ENCODE measurements at places on chromosomes 4 and X. TPM values are rescaled to one million over a fixed set of nuclear protein-coding genes. Genes with fewer than 3 reads are reported as not detected.

TLL1 gene
- not detected for total RNA-seq

SPACA5B gene
- not detected for total RNA-seq

NAT8L gene
- not detected for total RNA-seq

BEX1 gene
- total RNA-seq: not detected

LUZP4 gene
- total RNA-seq: not detected

ADH7 gene
- not detected for total RNA-seq

TMPRSS11D gene
- not detected for total RNA-seq

FGF13 gene
- total RNA-seq: not detected

FHDC1 gene
- 0.10 TPM for total RNA-seq

SYTL5 gene
- not detected for total RNA-seq

NMU gene
- total RNA-seq: not detected

REST gene
- 66.3 TPM for total RNA-seq

DNA sequence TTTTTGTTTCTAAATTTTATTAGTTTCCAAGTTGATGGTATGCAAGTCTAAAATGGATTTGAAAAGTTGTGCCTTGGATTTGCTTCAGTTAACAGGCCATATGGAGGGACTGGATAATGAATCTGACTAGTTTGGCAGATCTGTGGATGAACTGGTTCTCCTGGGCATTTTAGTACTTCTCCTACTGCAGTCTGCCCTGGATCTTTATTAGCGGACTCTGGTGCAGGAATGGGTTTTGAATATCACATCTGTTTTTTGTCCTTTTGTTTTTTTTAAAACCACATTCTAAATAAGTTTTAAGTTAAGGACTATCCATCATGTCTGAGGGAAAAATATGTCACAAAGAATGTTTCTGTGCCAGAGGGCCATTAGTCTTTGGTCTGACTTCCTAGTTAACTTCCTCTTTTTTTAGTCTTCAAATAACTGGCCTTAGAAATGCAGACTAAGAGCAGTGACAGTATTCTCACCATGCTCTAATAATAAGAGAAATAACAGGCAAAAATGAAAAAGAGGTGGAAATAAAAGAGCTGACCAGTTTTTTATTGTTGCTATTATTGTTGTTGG lies 13.9 kb upstream of the DCK start:
- H3K4me1 ChIP-seq: peaks cover 2% of the 10 kb centered on the region
- no peak overlapping the region for H3K27ac ChIP-seq
- no peaks in the 10 kb centered on the region for H3K27me3 ChIP-seq
- no peak for DNase-seq
- peaks cover 4% of the 10 kb centered on the region for H3K36me3 ChIP-seq

DNA sequence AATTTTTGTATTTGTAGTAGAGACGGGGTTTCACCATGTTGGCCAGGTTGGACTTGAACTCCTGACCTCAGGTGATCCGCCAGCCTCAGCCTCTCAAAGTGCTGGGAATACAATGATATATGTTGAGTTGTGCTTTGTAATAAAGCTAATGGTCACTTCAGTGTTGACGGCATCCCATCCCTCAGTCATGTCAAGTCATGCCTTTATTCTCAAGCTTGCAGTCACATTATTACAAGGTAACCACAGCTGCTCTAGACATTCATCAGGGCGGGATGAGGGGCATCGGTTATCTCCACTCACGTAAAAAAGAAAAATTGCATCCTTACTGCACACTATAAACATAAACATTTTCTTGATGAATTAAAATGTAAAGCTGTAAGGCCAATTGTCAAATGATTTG lies 12.8 kb upstream of the FAT1 start:
- no peaks in the 10 kb centered on the region for H3K27me3 ChIP-seq
- H3K4me3 ChIP-seq: no peak overlapping the region
- no peaks in the 10 kb centered on the region for H3K36me3 ChIP-seq
- H3K27ac ChIP-seq: no peak overlapping the region
- no peak for DNase-seq
- no peaks in the 10 kb centered on the region for H3K4me1 ChIP-seq

DNA sequence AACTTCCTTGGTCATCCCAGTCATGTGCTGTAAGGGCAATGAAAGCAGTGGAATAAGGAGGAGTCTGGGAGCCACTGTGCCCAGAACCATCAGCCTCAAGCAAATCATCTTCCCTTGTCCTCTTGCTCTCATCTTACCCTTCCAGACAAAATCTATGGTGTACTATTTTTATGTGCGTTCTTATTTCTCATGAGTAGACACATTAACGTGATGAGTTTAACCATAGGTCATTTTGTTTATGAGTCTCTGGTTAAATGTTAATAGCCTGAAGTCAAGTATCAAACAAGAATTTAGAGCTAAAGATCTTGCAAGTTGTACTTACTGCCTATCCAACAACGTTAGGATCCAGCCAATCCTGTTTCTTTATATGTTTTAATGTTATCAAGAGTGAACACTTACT lies 495.3 kb downstream of the SPRY1 start:
- H3K27ac ChIP-seq: no peak overlapping the region
- no peak overlapping the region for H3K4me3 ChIP-seq
- no peaks in the 10 kb centered on the region for H3K27me3 ChIP-seq

GRCh38 chrX:24292353-24292752 lies 21.5 kb downstream of the SUPT20HL2 start:
- no peaks in the 10 kb centered on the region for H3K4me1 ChIP-seq
- no peaks in the 10 kb centered on the region for H3K36me3 ChIP-seq
- H3K27ac ChIP-seq: no peak overlapping the region
- no peak overlapping the region for H3K4me3 ChIP-seq
- H3K27me3 ChIP-seq: no peaks in the 10 kb centered on the region
- no peak for DNase-seq

GRCh38 chr4:66429276-66429675 lies 759.0 kb upstream of the EPHA5 start:
- no peaks in the 10 kb centered on the region for H3K4me1 ChIP-seq
- DNase-seq: no peak
- H3K36me3 ChIP-seq: no peaks in the 10 kb centered on the region
- H3K4me3 ChIP-seq: no peak overlapping the region

- peaks cover 6% of the 10 kb centered on the region for H3K4me1 ChIP-seq
- H3K27me3 ChIP-seq: peaks cover 16% of the 10 kb centered on the region
- no peak overlapping the region for H3K27ac ChIP-seq
- H3K36me3 ChIP-seq: peaks cover 2% of the 10 kb centered on the region
- no peak for DNase-seq
These were observed 136.5 kb downstream of the CEP135 start for GRCh38 chr4:56085275-56085674.

GRCh38 chr4:26320538-26321372 lies at the start of gene RBPJ:
RBPJ (plus strand) TSS chr4:26321014; CDS start chr4:26321029, 15 bp downstream.
- peak within 1 kb of the TSS; percentile 95 for H3K27ac ChIP-seq
- H3K4me3 ChIP-seq: peak within 1 kb of the TSS; percentile 98
- H3K36me3 ChIP-seq: peaks cover 4% of the 10 kb centered on the region
- H3K27me3 ChIP-seq: no peaks in the 10 kb centered on the region
- peaks cover 45% of the 10 kb centered on the region for H3K4me1 ChIP-seq

DNA sequence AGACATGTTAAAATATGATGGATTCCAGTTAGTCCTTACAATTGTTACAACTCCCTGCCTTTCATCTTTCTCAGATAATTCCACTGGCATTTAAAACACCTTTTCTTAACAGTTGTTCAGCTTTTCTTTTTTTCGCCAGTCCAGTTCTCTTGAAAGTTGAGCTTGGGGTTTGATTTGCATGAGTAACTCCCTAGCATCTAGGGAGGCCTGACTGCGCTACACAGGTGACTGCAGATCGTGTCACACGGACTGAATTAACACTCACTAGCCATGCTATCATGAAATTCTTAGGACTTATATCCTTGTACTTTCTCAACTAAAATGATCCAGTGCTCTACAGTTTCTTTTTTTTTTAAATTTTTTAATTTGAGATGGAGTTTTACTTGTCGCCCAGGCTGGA lies 69.8 kb downstream of the ARHGAP24 start:
- H3K4me3 ChIP-seq: no peak overlapping the region
- DNase-seq: no peak
- no peaks in the 10 kb centered on the region for H3K27me3 ChIP-seq

GRCh38 chr4:108480881-108481280 lies 139.5 kb upstream of the RPL34 start:
- peaks cover 21% of the 10 kb centered on the region for H3K4me1 ChIP-seq
- no peaks in the 10 kb centered on the region for H3K27me3 ChIP-seq
- H3K27ac ChIP-seq: no peak overlapping the region
- no peaks in the 10 kb centered on the region for H3K36me3 ChIP-seq
- no peak overlapping the region for H3K4me3 ChIP-seq

- H3K4me1 ChIP-seq: peaks cover under 1% of the 10 kb centered on the region
- H3K27ac ChIP-seq: no peak overlapping the region
These were observed 61.5 kb upstream of the MMAA start for GRCh38 chr4:145557720-145558119.

- no peak overlapping the region for H3K4me3 ChIP-seq
- no peaks in the 10 kb centered on the region for H3K4me1 ChIP-seq
- no peaks in the 10 kb centered on the region for H3K36me3 ChIP-seq
- H3K27me3 ChIP-seq: peaks cover 12% of the 10 kb centered on the region
These were observed 81.0 kb upstream of the SMARCAD1 start for GRCh38 chr4:94126669-94127068.

DNA sequence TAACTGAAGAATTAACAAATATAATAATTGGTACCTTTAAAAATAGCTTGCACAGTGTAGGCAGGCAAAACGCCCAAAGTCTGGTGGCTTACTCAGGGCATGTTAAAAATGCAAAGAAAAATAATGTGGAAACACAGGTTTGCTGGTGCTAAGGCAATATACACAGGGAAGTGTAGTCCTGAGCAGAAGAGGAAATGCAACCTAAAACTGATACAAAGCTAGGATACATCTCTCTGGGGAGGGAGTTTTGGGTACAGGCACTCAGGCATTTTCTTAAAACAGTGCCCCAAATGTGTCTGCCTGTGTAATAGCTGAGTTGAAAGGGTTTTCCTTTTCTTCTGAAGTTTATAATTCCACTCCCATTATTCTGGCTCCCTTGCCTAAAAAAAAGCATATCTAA lies 47.4 kb downstream of the TMPRSS11E start:
- H3K27me3 ChIP-seq: peaks cover 9% of the 10 kb centered on the region

GRCh38 chrX:54288968-54289367 lies 68.9 kb downstream of the WNK3 start:
- no peaks in the 10 kb centered on the region for H3K4me1 ChIP-seq
- H3K36me3 ChIP-seq: no peaks in the 10 kb centered on the region
- no peak for DNase-seq

DNA sequence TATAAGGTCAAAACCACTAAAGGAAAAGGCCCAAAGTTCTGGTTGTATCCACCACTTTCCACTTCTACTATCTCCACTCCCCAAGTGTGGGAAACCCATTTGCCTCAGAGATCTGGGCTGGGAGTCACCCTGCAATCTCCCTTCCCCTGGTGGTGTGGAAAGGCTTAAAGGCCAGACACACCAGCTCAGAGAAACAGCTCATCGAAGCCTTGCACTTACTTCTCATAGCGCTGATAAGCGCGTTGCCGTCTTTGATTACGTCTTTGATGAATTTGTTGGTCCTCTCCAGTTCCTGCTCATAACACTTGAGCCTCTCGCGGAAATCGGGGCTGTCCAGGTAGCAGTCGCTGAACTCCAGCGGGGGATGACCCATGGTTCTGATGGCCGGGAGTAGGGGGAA lies 647 bp downstream of the OPHN1 start:
- H3K4me3 ChIP-seq: peak overlapping the region; percentile 90
- peak overlapping the region; percentile 59 for H3K27ac ChIP-seq
- peaks cover 8% of the 10 kb centered on the region for H3K4me1 ChIP-seq

- no peak for DNase-seq
- H3K4me3 ChIP-seq: no peak overlapping the region
- peaks cover 20% of the 10 kb centered on the region for H3K36me3 ChIP-seq
- no peak overlapping the region for H3K27ac ChIP-seq
- peaks cover 10% of the 10 kb centered on the region for H3K4me1 ChIP-seq
These were observed 96.8 kb downstream of the FNIP2 start for GRCh38 chr4:158865520-158866177.

GRCh38 chrX:63327788-63328187 lies 23.3 kb downstream of the SPIN4 start:
- H3K27me3 ChIP-seq: no peaks in the 10 kb centered on the region
- no peak overlapping the region for H3K27ac ChIP-seq
- H3K36me3 ChIP-seq: peaks cover 2% of the 10 kb centered on the region
- H3K4me3 ChIP-seq: no peak overlapping the region

DNA sequence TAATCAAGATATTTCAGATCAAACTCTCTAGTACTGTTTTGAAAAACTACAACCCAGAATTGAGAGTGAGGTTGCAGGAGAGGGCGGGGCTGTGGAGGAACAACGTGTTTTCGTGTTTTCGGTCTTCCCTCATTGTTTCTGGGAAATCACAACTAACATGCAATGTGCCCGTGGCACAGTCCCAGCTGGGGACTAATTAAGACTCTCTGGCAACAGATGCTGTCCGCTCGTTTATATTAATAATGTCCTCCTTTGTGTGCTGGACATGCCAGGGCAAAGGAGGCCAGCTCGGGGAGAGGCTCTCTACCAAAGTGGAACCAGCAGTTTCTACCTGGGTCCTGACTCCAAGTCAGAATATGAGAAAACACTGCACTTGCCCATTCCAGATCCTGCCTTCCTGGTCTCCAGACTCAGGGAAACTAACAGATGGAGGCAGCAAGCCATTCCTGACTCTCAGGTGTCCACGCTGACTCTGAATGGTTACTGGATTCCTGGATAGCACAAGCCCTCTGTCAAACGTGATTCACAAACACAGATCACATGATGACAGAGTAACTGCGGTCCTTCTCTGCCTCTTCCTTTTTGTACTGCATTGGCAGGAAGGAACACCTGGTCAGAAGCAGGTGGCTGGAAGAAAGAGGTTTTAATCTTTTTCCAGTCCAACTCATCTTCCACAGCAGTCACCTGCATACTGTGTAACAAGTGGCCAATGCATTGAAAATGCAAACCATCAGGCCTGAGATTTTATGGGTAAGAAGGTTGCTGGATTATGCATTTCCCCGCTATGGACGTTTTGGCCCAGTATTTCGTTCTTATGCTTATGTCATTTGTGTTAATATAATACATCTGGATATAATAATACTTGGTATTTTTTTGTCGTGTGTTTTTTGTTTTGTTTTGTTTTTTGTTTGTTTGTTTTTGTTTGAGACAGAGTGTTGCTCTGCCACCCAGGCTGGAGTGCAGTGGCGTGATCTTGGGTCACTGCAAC lies 65.0 kb downstream of the COQ2 start:
- H3K27me3 ChIP-seq: no peaks in the 10 kb centered on the region
- H3K36me3 ChIP-seq: no peaks in the 10 kb centered on the region
- H3K4me1 ChIP-seq: peaks cover 43% of the 10 kb centered on the region
- DNase-seq: no peak
- H3K4me3 ChIP-seq: peak overlapping the region; percentile 84

DNA sequence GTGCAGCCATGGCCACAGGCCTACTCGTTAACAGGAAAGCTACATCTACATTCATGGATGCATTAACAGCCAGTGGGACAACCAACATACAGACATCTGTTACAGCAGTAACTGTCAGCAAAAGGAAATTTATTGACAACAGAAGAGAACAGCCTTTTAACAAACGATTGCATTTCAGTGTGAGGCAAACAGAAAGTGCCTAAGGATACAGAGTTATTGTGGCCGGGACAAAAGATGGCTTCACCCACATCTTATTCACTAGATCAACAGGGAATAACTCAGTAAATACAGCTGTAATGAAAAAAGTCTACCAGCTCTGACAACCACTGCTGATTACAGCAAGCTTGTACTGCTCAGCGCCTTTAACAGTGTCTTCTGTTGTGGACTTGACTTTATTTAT lies 61.5 kb upstream of the TBL1X start:
- H3K27me3 ChIP-seq: no peaks in the 10 kb centered on the region
- H3K4me1 ChIP-seq: no peaks in the 10 kb centered on the region
- H3K4me3 ChIP-seq: no peak overlapping the region
- no peak for DNase-seq
- H3K27ac ChIP-seq: no peak overlapping the region

All from T-helper 17 cell (primary cell).